ENCODE measurements at places on chromosomes 11 and 22.

- DNase-seq: no peak
Measured at GRCh38 chr11:113663567-113663966, 42.5 kb downstream of the TMPRSS5 start.

DNA sequence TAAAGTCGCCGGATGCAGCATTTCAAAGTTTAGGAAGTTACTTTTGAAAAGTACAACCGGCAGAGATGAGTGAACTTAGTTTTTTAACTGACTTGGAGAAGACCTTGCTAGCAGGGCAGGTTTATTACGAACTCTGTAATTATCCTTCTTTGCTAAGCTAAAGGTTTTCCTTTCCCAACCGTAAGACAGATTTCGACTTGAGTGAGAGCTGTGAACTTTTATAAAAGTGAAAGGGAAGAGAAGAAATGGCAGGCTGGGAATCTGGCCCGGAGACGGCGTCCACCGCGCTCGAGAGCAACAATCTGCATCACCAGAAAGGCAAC lies 659 bp upstream of the TEAD1 start:
- no peak for DNase-seq

- DNase-seq: no peak
Measured at GRCh38 chr22:24510637-24511625, 15.8 kb downstream of the UPB1 start.

GRCh38 chr11:24588081-24588480 lies 91.2 kb downstream of the LUZP2 start:
- no peak for DNase-seq

GRCh38 chr11:117621226-117621625 lies 175.8 kb downstream of the DSCAML1 start:
- no peak for DNase-seq

- DNase-seq: no peak
Measured at GRCh38 chr11:93908689-93909088, 58.3 kb upstream of the VSTM5 start.

DNA sequence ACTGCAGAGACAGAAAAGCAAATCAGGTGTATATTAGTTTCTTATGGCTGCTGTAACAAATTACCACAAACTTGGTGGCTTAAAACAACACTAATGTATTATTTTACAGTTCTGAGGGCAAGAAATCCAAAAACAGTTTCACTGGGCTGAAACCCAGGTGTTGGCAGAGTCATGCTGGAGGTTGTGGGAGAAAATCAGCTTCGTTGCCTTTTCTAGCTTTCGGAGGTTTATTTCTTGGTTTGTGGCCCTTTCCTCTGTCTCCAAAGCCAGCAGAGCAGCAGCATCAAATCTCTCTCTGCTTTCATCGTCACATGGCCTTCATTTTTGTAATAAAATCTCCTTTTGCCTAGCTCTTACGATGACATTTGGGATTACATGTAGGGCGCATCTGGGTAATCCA lies 33.0 kb upstream of the OR6M1 start:
- no peak for DNase-seq

DNA sequence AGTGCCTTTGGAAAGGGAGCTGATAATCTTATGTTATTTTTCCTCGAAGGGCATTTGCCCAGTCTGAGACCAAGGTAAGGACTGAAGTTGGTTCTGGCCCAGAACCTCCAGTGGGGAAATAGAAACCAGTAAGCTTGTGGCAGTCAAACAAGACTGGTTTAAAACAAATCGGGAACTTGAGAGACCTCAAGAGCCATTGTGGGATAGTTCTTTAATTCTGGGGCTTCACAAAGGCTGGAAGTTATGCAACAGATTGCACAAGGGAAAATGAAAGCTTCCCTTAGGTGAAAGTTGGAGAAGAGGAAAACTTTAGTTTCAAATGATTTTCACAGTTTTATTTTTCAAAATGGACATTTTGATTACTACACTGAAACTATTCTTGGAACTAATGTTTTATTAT lies 33.5 kb upstream of the RAB38 start:
- DNase-seq: no peak

DNA sequence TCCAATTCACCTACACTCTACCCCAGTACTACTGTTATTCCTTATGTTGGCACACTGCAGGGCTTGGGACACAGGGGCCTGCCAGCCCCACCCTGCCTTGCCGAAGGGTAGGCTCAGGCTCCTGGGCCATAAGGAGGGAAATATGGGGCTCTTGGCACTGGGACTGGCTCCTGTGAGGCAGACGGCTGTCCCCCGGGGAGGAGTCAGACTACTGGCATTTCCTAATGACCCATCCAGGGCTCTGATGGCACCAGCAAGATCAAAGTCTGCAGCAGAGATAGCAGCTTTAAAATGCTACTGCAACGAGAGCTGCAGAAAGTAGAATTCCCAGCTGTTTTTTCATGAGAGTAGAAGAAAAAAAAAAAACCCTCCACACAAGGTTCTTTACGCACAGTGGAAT lies 42.2 kb upstream of the CYP2D6 start:
- DNase-seq: no peak

Data from stimulated activated CD4-positive, alpha-beta T cell treated with anti-CD3 and anti-CD28 coated beads, Interleukin-2, amount 100 ng/mL, for 24 hours (primary cell).